ENCODE measurements at places on chromosomes 2 and 18.
A peak's percentile ranks its signal among the peaks of the same experiment; 100 is the strongest.

- no peak for DNase-seq
Measured at GRCh38 chr2:97267411-97268074, 154.6 kb downstream of the ANKRD36 start.

GRCh38 chr2:217362710-217363109 is 502.8 kb upstream of the TNP1 start:
- DNase-seq: no peak

DNA sequence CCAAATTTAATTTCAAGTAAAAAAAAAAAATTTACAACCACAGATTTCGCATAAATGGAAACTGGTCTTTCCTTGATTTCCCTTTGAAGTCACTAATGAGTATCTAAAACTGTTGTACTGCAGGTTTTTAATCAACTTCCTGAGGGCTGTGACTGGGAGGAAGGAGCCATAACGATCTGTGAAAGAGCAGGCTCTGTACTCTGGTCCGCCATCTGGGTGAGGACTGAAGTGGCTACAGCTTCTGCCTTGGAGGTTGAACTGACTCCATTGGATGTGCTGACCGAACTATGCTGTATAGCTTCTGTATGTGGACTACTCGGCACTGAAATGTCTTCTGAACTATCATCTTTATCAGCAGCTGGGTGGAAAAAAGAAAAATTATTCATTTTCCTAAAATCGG is 69.3 kb upstream of the CHN1 start:
- DNase-seq: no peak

GRCh38 chr2:44275927-44276303 is 635 bp downstream of the SLC3A1 start:
- DNase-seq: no peak

DNA sequence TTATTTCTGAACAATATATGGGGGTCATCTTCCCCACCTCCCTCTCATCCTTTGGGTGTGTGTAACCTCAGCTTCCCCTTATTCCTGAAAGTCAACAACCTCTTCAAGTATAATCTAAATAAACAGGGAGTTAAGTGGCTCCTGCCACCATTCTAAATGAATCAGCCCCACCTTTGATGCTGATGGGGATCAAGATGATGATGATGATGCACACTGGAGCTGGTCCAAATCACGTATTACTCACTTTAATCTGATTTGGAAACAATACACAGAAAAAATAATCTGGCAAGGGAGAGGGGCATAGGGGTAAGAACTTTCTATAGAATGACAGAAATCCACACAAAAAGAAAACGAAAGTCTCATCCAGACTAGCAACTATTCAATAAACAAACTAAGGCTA is 7.1 kb downstream of the ACVR1 start:
- DNase-seq: no peak

DNA sequence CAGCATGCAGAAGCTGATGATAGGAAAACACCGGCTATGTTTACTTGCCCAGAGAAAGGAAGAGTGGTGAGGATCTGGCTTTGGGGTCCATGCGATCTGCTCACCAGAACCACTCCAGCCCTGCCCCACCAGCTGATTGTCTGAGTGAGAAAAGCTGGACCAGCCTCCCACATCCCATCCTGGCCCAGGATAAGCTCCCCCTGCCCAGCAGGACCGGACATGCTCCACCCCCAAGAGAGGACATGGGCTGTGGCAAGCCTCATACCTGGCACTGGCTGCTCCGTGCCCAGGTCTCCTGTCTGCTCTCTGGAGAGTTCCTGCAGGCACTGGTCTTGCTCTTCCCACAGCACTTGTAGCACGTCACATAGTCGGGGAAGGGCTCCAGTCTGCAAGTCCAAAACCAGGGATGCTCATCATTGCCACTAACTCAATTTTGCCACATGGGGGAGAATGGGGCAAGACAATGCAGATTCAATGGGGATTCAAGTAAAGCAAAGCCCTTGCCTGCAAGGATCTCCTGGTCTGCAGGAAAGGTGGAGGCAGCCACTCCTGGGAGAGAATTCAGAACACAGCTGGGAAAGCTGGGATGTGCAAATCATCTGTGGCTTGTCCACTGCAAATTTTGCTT is 30.0 kb downstream of the SCTR start:
- DNase-seq: no peak

DNA sequence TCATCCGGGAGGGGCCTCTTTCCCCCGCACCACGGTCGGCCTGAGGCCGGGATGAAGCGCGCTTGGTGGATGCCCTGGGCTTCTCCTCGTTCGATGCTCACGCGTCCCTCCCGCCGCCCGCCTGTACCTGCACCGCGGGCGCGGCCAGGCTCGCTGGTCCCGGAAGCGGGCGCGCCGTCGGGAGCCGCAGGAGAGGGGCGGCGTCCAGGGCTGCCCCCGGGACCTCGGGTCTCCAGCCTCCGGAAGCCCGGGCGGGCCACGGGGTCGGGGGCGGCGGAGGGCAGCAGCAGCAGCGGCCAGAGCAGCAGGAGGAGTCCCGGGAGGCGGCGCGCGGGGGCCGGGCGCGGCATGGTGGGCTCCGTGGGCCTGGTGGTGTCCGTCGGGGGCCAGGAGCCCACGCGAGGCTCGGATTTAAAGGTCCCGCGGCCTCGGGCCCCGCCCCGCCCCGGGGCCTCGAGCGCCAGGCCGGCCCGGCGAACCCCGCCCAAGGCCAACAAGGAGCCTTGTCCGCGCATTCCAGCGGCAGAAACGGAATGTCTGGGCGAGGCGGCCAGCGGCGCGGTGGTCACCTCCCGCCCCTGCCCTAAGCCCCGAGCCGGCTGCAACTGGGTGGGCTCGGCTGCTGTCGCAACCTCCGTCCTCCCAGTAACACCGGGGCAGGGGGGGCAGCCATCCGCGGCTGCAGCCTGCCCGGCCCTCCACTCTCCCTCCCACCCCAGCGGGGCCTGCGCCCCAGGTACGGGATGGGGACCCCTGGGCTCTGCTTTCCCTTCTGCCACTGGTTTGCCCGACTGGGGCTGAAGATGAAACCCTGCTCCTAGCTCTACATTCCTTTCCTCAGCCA is at the start of gene MATN3:
Gene MATN3, minus strand, starts transcription at position 387 of the 844 bp plus-strand sequence. Its CDS starts 37 bp downstream, at position 350.
- DNase-seq: no peak

DNA sequence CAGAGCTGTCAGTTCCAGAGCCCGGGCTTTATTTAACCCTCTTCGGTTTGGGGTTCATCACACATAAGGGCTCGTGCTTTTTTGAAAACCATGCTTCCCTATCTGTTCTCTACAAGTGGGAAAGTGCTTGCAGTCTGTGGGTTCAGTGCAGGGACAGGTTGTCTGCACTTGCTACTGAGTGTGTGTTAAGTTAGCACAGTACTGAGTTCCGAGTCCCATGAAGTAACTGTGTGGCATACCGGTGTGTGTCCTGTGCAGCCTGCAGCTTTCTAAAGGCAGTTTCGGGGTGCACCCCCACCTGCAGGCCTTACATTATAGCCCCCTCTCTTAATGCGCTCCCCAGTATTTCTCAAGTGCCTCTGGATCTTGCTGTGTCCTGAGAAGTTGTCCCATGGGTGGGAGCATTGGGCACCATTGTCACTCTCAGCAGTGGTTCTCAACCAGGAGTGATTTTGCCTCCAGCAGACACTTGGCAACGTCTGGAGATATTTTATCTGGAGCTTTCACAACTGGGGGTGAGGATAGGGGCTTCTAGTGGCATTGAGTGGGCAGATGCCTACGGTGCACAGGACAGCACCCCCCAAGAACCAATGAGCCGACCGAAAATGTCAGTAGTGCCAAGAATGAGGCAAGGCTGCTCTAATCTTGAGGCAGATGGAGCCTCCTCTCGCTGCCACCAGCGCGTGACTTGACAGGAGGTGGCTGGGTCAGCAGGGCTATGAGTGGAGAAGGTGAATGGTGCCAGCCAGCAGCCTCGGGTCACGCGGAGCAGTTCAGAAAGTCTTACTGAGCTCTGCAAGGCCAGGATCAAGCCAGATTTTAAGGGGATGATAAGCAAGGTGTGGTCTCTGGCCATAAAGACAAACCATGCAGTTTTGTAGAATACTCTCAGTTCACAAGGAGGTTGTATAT is 152.2 kb downstream of the SMAD7 start:
- DNase-seq: no peak

- peak; percentile 47 for DNase-seq
Measured at GRCh38 chr2:218396688-218397462, 2.8 kb upstream of the CTDSP1 start.

GRCh38 chr2:24317491-24317920 is 42.8 kb downstream of the ITSN2 start:
- no peak for DNase-seq

DNA sequence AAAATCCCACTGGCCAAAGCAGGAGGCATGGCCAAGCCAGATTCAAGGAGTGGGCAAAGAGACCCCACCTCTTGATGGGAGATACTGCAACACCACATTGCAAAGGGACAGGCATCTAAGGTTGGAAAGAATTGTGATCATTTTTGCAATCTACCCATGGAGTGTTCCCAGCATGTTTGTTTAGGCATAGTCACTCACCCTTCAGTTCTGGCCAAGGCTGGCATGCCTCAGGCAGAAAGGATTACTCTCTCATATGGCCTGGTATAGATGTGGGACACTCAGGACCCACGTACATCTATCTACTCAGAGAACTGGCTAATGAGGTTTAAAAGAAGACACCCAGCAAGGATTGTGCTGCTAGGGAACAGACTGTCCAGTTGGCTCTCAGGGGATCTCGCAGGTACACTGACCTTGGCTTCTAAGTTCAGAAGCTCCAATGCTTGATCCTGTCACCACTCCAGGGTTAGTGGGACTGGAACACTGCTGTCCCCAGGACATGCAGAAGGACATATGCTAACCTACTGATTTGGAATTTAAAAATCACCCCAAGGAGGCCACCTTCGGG is 183.7 kb downstream of the KLHL29 start:
- no peak for DNase-seq

DNA sequence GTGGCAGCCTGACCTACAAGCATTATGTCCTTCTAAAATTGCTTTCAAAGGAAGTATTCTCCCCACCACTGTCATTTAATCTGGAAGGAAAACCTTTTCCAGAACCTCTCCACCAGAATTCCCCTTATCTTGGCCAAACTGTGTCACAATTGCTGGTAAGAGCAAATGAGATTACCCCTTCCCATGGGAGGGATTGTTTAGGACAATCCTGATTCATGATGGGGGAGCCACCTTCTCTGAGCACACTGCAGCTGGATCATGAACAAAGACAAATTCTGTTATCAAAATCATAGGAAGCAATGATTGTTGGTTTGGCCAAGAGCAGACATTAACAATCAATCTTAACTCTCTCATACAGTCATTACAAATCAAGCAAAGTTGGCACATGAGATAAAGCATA is 18.1 kb upstream of the ATOH8 start:
- no peak for DNase-seq

DNA sequence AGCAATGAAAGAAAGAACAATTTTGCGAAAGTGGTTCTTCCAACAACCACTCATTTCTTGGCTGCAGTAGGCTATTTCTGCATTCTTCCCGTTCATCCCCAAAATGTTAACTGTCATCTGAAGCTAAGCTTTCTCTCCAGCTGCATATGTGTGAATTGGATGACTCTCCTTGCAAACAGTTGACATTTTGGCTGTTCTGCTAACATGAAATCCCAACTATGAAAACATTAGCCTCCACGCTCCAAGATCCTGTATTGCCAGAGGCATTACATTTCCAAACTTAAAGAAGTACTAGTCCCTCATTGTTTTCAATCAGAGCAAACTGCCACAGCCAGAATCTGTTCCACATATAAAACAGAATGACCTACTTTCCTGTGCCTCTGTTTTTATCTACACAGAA is 88.5 kb downstream of the TGIF1 start:
- no peak for DNase-seq

DNA sequence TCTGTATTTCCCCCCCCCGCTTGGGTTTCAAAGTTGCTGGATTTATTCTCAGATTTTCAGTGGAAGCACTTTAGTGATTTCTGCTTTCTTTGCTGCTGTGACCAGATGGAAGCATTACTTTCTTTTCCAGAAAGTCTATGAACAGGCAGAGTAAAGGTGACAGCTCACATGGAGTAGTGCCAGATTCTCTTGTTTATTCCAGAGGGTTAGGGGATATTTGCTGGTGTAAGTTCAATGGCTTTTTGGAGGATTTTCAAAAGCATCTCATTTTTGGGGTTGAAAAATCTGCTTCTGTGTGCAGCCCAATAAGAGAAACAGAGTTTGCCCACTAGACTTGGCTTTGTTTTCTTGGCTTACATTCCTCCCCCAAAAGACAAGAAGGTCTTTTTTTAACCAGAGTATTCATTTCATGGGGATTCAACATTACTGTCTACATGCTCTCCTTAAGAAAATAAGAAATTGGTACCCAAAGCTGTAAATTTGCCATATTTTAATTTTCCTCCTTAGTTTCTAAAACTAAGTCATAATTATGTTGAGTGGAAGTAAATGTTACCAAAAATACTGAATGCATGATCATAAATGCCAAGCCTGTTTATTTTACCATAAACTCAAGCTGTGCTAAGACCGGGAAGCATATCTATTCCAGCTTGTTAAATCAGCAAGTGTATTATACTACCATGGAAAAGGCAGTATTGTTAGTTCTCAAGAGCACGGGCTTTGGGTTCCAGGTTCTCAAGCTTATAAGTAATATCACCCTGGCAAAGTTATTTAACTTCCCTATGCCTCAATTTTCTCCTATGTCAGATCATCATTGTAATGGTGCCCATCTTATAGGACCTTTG is 557.2 kb downstream of the CPS1 start:
- no peak for DNase-seq

All from stimulated activated naive CD4-positive, alpha-beta T cell treated with Interleukin-2 at 50 U/mL for 16 hours (primary cell).